ENCODE measurements at places on chromosomes 5 and 9.

GRCh38 chr9:122383992-122384461 lies 13.2 kb downstream of the PTGS1 start:
- no peak for DNase-seq

DNA sequence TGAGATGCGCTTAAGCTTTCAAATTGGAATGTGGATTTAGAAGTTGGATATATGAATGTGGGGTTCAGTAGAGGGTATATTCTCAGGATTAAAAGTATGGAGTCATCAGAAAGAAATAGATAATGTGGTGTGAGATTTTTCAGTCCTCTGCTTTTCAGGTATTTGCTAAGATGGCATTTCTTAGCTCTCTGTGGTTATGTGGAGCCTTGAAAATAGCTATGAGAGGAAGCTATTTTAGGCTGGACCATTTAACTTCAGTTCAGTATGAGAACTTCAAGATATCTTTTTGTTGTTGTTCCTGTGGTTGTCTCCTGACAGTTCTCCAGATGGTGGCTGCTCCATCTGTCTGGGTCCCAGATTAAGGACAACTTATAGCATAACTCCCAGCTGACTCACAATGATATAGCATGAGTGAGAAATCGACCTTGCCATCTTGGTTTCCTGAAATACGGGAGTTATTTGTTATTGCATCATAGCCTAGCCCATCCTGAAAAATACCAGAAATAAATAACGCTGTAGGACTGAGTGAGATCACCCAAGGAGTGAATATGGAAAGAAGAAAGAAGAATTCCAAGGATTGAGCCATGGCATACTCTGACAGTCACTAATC lies 461.5 kb downstream of the ANXA1 start:
- no peak for DNase-seq

DNA sequence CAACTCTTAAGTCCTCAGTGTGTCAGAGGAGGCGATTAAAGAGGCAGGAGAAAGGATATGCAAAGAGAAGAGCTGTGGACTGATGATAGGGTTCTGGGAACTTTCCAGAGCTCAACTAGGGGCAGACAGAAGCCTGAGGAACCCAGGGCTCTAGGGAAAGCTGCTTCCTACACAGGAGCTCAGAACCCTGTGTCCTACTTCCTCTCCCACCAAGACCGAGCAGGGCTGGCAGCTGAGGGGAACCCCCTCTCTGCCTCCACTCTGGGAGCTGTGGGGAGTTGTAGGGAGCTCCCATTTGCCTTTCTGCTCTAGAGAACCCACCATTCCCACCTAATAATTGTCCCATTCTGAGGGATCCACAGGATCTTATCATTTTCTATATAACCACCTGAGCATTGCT lies 674.3 kb downstream of the ACTL7B start:
- DNase-seq, result no peak

GRCh38 chr5:168304349-168304748 lies 12.9 kb downstream of the WWC1 start:
- no peak for DNase-seq
